ENCODE measurements at places on chromosomes 16 and 17.

- DNase-seq, result no peak
These were observed 35.7 kb upstream of the NDRG4 start for GRCh38 chr16:58464047-58464915.

DNA sequence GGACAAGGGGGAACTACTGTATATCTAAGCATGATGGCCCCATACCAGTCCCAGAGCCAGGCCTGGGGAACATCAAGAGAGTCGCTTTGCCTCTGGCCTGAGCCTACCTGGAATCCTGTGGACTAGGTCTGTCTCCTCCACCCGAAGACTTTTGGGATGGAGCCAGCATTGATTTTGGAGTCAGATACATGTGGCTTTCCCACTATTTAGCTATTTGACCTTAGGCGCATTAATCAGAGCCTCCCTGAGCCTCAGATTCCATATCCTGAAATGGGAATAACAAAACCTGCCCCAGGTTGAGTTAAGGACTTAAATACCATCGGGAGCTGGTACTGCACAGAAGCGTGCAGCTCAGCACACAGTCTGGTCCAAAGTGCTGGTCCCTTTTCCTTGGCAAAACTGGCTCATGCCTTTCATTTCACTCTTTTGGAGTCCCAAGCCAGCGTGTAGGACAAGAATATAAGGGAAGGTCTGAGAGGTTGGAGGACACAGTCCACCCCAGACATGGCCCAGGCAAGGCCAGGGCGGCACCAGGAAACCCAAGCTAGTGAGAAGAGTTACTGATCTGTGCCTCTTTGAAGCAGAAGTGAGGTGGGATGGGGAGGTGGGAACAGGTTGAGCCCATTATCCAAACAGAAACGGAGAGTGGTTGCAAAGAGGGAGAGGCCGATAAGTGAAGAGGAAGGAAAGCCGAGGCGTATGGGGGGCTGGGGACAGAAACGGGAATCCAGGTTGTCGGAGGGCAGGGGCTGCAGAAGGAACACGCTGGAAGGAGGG, 986 bp downstream of the FA2H start:
- no peak for DNase-seq

GRCh38 chr16:77434022-77434529, 758 bp downstream of the ADAMTS18 start:
- no peak for DNase-seq

DNA sequence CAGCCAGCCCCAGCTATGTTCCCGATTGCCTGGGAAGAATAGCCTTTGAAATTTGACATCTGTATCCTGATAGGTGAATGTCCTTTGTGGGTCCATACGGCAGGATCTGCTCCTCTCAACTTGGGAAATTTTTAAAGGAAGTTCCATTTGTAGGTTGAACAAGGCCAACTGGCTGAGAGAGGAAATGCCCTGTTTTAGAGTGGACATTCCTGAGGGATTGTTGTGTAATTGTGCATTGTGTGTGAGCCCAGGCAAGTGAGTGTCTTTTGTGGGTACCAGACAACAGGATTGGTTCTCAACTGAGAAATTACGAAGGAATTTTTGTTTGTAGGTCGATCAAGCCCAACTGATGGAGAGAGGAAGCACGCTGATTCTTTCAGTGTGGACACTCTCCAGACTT, 2.6 kb upstream of the CPHXL2 start:
- no peak for DNase-seq

GRCh38 chr17:17041018-17041521, 1.2 kb upstream of the MPRIP start:
- DNase-seq, result no peak

- DNase-seq, result no peak
These were observed 21.9 kb downstream of the ELAC2 start for GRCh38 chr17:12995896-12996295.

GRCh38 chr16:84919269-84919668, 92.1 kb downstream of the ZDHHC7 start:
- no peak for DNase-seq

DNA sequence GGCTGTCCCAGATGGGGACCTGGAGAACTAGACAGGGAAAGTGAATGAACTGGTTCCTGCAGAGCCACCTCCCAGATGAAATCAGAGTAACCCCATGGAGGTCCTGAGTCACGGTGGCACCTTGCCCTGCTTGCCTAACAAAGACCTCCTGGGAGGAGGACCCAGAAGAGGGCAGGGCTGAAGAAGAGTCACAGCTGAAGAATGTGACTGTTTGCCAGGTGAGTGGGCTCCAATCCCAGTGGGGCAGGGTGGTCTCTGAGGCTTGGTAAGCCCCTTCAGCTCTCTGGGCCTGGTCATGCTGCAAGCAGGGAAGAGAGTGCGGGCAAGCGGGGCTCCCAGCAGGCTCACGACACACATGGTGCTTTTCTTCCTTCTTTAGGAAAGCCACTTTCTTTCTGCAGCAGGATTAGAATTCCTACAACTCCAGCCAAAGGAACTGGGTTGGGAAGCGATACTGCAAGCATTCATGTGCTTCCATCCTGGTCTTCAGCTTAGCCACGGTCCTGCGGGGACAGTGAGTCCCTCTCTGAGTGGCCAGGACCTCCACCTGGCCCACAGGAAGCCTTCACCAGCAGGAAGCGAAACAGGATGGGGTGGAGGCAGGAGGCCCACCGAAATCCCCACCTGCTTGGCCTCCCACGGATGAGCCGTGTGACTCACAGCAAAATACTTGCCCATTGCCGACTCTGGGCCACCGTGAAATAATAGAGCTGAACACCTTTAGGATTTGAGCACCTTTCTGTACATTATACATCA, 4.3 kb downstream of the C16orf74 start:
- no peak for DNase-seq

GRCh38 chr16:3007957-3008689, 4.6 kb upstream of the CLDN9 start:
- DNase-seq, result no peak

- DNase-seq, result no peak
These were observed 26.3 kb downstream of the AKAP1 start for GRCh38 chr17:57111386-57111785.

GRCh38 chr17:64281962-64282752, 19.1 kb upstream of the TEX2 start:
- no peak for DNase-seq

DNA sequence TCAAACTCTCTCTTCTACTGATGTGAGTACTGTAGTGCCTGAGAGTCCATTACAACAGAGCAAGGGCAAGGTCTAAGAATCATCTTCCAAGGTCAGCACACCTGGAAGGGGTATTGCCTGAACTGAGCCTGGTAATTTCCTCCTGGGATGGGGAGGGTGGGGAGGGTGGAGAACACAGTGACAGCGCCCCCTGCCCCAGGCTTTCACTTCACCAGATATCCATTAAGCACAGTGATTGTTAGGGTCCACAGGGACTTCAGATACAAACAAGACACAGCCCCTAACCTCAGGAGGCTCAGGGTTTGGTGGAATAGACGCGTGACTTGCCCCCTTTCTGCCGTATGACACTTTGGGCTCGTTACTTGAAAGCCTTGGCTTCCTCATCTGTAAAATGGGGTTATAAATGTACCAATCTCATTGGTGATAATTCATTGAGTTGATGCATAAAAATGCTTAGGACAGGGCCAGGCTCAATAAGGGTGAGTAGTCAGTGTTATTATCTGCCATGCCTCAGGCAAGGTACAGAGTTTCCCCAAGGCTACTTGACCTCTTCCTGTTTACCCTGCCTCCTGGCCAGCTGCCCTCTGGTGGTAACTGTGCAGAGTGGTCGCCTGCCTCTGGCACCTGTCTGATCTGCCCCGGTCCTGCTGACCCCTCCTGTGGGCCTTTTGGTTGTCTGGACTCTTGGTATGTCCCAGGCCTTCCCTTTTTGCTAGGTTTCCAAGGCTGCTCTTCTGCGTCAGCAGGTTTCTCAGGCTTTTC, 13.1 kb upstream of the BRD7 start:
- no peak for DNase-seq

GRCh38 chr16:71384073-71384724, 25.7 kb downstream of the CALB2 start:
- no peak for DNase-seq

GRCh38 chr17:55295411-55296170, 30.8 kb downstream of the HLF start:
- no peak for DNase-seq

DNA sequence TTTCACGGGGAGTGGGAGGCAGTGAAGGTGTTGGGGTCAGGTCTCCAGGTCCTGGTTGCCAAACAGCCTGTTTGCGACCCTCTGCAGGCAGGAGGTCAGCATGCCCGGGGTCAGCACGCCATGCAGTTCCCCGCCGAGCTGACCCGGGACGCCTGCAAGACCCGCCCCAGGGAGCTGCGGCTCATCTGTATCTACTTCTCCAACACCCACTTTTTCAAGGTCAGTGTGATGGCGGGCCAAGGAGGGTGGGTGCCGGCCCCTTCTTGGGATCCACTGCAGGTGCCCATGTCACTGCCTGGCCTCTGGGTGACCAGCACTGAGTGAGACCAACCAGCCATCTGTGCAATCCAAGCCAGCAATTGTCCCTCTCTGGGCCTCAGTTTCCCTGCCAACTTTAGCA, 21.3 kb downstream of the ADGRG5 start:
- no peak for DNase-seq

DNA sequence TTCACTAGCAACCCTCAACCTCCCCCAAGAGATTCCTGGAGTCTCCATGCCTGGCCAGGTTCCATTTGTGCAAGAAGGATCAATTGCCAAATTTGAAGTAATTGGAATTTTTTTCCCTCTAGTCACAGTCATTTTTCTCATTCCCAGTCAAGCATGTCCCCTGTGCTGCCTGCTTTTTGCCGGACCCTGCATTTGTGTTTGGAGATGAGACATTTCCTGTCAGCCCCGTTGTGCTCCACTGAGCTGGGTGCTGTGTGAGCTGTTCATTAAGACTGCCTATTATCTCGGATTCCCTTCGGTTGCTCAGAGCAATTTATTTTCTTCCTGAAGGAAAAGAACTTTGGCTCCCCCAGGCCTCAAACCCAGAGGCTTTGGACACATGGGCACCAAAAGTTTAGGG, 201.0 kb upstream of the NLRP1 start:
- DNase-seq, result no peak

DNA sequence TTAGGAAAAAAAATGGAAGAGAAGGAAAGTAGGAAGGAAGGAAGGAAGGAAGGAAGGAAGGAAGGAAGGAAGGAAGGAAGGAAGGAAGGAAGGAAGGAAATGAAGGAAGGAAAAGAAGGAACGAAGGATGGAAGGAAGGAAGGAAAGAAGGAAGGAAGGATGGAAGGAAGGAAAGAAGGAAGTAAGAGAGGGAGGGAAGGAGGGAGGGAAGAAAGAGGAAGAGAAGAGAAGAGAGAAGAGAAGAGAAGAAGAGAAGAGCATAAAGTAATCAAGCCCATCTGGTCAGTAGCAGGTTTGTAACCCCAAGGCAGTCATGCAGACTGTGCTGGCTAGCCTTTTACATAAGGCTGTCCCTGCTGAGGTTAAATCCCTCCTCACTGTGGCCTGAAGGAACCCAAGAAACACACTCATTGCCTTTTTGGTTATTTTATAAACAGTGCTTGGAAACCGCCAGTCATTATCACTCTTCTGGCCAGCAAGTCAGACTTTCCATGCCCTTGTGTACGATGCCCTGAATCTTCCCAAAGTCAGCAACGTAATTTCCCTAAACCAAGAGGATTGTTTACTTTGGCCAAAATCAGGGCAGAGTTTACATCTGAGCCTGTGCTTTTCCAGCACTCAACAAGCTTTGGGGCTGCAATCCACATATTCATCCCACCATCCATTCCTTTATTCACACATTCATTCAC, 409.6 kb upstream of the MAF start:
- no peak for DNase-seq

DNA sequence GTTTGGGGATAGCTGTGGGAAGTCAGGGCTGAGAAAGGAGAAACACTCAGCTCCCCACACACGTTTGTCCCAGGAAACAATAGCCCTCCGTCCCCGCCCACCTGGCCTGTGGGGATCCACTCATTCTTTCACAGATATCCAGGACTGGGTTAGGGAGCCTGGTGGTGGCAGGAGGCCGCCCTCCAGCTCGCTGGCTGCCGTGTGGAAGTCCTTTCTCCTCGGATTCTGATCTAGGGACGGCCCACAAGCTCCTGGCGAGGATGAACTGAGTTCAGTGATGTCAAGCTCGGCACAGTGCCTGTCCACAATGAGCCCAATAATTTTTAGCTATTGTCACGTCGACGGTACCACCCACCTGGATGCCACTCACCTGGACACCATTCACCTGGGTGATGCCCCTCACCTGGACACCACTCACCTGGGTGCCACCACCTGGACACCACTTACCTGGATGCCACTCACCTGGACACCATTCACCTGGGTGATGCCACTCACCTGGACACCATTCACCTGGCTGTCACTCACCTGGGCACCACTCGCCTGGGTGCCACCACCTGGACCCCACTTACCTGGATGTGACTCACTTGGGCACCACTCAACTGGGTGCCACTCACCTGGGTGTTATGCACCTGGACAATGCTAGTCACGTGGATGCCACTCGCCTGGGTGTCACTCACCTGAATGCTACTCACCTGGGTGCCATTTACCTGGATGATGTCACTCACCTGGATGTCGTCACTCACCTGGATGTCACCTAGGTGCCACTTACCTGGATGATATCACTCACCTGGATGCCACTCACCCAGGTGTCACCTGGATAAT, 172.5 kb upstream of the FOXF1 start:
- DNase-seq, result no peak

- DNase-seq, result no peak
These were observed 22.8 kb downstream of the OMG start for GRCh38 chr17:31274252-31274651.

- DNase-seq, result no peak
These were observed 42.5 kb downstream of the KSR1 start for GRCh38 chr17:27498615-27499309.

DNA sequence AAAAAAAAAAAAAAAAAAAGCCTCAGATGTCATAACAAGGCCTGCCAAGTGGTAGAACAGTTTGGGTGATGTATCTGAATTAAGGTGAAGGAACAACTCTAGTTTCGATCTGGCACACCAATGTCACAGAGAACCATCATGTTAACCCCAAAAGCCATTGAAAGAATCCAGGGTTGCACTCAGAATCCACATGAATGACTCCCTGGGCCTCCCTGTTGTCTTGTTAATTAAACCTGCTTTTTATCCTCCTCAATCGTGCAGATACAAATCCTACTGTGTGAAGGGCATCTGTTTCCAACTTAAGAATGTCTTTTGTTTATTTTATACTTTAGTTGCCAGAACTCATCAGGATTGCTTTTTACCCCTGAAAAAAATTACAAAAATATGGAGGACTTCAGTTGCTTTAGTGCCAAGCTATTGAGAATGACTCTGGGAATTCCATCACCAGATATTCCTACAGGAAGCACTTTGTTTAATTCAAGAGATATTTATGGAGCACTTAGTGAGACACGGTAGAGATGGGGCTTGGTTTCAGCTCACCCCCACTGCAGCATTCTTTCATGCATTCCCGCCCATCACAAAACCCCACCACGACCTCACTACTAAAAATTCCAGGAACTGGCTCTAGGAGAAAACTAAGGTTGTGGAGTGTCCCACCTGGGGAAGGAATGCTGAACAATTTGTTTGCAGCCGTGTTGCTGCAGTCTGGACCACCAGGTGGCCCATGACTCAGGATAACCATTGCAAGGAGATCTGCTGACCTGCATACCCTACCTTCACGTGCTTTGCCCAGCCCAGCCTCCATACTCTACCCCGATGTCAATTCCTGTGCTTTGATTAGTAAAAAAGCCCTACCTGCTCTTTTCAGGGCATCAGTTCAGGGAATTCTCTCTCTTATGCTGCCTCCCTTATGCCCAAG, 63.8 kb upstream of the GPRC5B start:
- no peak for DNase-seq

GRCh38 chr17:76912421-76913164, 44.4 kb downstream of the MGAT5B start:
- no peak for DNase-seq
